ENCODE measurements at places on chromosomes 5 and 9.

DNA sequence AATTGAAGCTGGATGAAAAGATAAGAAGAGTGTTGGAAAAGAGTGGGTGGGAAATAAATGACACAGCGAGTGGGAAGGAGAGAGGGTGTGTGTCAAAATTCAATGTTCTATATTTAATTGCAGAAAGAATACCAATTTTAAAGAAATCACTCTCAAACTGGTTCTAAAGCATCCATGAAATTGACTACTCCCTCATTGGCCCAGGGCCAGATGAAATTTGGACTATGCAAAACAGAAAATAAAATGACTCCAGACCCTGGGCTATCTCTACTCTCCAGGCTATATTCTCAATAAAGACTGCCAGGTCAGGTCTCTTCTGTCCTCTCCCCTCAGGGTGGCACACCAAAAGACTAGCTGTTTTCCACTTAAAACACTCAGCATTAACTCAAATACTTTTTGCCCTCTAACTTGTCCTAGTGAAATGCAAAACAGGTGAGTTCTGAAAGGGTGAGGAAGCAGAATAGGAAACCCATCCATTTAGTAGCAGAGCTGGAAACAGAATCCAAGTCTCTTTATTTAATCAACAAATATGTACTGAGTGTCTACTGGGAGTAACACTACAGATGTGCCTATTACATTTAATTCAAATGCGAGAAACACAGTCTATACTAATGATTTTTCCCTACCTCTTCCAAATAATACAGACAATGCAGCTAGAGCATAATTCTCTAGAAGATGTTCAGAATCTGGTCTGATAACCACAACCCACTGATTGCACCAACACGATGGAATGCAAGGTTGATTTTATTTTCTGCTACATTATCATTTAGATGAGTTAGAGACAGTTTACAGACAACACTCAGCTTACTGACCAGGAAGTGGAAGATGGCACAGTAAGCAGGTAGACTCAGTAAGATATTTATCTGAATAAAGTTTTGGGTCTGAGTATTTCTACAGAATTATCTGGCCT, 42.1 kb downstream of the EFCAB9 start:
- DNase-seq: no peak

GRCh38 chr9:3954331-3955304, 345.2 kb downstream of the GLIS3 start:
- DNase-seq: no peak

- DNase-seq: no peak
Measured at GRCh38 chr9:128409978-128410377, 10.7 kb upstream of the CERCAM start.

DNA sequence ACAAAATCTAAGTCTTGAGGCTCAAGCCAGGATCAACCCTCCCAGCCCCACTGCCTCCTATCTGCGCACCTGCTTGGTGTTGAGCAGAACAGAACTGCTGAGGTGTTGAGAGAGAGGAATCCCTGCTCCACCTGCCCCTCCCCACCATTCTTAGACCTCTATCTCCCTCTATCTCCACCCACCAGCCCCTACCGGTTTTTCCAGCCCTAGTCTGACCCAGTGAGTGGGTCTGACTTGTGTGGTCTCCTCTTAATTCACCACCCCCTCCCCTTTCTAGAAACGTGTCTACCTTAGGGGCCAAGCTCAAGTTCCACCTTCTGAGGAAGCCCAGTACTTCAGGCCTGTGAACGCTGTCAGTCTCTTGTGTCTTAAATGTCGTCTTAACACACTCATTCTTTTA, 93.7 kb downstream of the ARHGAP26 start:
- no peak for DNase-seq

DNA sequence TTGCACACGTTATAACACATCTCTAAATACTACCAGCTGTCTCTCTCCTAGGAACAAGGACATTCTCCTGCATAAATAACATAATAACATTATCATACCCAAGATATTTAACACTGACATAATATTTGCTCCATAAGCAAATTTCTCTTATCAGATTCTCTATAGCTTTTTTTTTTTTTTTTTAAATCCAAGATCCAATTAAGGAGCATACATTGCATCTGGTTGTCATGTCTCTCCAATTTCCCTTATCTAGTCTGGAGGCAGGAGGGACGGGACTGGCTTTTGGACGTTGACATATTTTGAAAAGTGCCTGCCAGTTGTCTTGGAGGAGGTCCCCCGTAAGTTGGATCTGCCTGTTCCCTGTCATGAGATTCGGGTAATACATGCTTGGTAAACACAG, 76.6 kb downstream of the RAPGEF1 start:
- DNase-seq: no peak

- DNase-seq: no peak
Measured at GRCh38 chr9:93668261-93668871, 92.0 kb downstream of the PHF2 start.

DNA sequence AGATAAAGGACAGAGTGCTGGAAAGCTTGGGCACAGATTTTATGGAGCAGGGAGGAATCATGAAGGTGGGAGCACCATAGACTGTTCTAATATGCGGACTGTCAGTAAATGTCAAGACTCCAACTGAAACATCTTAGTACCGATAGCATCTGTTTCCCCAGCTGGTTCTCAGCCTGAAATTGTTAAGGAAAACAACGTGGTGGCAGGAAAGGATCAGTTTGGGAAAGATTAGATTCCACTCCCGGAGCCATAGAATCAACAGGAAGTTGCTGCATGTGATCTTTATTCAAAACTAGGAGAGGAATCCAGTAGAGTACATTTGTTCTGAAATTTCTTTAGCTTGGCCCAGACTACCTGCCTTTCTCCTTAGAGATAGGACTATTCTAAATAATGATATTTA, 559.1 kb downstream of the CSNK1G3 start:
- DNase-seq: no peak

GRCh38 chr9:13589034-13589737, 309.7 kb upstream of the MPDZ start:
- DNase-seq: no peak

Measured in stimulated activated CD4-positive, alpha-beta T cell treated with anti-CD3 and anti-CD28 coated beads, TNF-alpha, amount 100 ng/mL, for 4 hours (primary cell).